ENCODE measurements at places on chromosomes 12 and 14.

DNA sequence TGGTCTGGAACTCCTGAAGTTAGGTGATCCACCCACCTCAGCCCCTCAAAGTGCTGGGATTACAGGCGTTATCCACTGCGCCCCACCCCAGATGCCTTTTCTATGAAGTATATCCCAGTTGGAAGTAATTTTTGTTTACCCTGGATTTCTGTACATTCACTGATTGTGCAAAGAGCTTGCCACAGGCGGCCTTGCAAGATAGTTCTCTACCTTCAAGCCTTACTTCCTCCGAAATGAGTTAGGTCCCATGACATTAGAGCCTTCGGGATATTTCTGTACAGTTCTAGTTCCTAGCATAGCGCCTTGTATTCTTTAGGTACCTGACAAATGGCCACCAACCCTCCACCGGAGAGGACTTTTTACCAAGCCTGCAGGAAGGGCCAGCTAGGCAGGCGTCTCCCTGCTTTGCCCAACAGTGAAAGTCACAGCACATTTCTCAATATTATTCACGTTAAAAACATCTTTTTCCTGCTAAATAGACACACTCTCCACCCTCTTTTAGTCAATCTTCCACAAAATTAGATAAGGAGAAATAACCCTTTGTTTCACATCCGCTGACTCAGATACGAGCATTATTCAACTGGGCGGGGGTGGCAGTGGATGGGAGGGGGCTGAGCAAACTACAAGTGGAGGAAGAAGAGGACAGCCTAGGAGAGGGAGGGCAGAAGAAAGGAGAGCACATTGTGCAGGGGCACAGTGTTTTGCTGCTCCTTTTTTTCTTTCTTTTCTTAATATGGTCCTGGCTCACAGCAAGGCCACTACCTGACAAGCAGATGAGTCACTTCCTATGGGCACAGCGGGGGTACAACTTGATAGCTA, 40.0 kb upstream of the CAPRIN2 start:
- peak; percentile 48 for DNase-seq

GRCh38 chr12:5739917-5740316, 205.1 kb downstream of the ANO2 start:
- no peak for DNase-seq

- no peak for DNase-seq
Observed at GRCh38 chr12:66194122-66194521, 5.1 kb downstream of the IRAK3 start.

GRCh38 chr14:51323492-51323891, 83.4 kb downstream of the TMX1 start:
- DNase-seq = no peak

GRCh38 chr12:126248871-126249403, 1183.7 kb downstream of the AACS start:
- DNase-seq = no peak

- DNase-seq = no peak
Observed at GRCh38 chr14:28902930-28903329, 136.3 kb downstream of the FOXG1 start.

DNA sequence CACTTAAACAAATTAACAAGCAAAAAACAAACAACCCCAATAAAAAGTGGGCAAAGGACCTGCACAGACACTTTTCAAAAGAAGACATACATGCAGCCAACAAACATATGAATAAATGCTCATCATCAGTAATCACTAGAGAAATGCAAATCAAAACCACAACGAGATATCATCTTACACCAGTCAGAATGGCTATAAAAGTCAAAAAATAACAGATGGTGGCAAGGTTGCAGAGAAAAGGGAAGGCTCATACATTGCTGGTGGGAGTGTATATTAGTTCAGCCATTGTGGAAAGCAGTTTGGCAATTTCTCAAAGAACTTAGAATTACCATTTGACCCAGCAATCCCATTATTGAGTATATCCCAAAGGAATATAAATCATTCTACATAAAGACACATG, 34.6 kb upstream of the NT5DC3 start:
- no peak for DNase-seq

DNA sequence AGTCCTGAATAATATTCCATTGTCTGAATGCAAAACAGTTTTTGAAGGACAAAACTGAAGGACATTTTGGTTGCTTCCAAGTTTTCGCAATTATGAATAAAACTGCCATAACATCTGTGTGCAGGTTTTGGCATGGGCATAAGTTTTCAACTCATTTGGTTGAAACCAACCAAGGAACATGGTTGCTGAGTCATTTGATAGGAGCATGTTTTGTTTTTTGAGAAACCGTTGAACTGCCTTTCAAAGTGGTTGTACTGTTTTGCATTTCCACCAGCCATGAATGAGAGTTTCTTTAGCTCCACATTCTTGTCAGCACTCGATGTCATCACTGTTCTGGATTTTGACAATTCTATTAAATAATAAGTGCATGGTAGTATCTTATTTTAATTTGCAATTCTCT, 23.0 kb upstream of the GSG1 start:
- DNase-seq = no peak

DNA sequence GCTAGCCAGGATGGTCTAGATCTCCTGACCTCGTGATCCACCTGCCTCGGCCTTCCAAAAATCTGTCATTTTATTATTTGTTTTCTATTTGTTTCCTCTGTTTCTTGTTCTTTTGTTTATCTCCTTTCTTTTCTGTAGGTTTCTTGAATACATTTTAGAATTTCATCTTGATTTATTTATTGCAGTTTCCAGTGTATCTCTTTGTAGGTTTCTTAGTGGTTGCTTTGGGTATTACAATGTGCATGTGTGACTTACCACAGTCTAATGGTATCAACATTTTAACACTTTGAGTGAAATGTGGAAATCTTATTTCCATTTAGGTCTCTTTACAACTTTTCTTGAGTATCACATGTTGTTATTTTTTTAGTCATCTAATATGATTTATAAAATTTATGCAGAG, 29.9 kb upstream of the MUCL1 start:
- no peak for DNase-seq

GRCh38 chr12:3203713-3204112, 126.5 kb downstream of the TSPAN9 start:
- no peak for DNase-seq

DNA sequence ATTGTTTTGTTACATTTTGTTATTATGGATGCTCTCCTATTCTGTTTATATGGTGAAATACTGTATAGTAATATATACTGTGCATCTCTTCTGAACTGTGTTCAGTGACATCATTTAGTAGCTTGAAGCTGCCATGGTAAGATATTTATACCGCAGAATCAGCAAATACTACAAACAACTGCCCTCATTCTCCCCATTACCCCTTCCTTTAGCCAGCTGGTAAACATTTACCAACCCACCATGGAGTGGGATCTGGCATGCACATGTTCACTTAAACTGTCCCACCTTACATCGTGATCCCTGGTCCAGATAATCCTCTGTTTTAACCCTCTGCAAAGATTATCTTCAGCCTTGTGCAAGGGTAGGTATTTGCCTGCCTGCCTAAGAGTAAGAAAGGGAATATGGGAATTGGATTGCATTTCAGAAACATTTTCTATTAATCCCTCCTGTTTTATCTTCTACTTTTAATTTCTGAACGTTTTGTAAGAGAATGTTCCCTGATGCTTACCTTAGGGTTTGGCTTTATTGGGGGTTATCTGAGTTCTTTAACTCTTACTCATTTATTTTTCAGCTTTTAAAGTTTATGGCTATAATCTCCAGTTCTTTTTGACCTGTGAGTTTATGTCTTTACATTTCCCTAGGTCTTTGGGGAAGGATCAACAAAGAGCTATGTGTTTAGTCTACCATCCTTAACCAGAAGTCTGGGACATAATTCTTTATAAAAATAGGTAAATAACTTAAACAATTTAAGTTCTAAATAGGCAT, 46.5 kb downstream of the FBXO34 start:
- no peak for DNase-seq

- DNase-seq = no peak
Observed at GRCh38 chr12:27180906-27181505, 63.1 kb upstream of the STK38L start.

GRCh38 chr14:67141146-67141900, 47.9 kb upstream of the GARIN2 start:
- DNase-seq = no peak

DNA sequence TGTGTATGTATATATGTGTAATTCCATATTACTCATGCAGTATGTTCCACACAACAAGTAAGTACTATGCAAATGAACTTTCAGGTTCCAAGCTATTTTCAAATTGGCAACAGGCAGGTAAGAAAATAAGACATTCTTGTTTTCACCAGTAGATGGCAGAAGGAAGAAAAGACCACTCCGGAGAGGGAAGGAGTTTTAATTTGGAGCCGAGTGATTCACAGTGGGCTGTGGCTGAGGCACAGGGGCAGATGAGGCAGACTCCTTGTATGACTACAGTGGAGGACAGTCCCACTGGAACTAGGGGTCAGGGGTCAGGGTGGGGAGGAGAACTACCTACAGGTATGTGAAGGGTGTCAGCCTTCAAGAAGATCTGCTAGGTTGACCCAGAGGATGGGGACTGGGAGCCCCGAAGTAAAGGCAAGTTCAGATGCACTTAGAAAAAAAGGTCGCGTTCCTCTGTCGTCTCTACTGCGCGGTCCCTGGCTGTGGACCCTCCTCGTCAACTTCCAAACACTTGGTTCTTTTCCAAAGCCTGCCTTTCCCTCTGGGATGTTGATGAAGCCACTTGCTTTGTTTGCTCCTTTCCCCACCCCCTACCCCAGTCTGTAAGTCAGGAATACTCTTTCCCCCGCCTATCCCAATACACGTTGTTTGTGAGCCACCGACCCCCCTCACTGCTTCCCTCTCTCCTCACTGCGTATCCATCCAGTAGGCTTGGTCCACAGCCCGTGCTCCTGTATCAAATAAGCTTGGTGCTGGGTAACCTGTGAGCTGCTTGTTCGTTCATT, 24.1 kb downstream of the DDX47 start:
- peak; percentile 70 for DNase-seq

DNA sequence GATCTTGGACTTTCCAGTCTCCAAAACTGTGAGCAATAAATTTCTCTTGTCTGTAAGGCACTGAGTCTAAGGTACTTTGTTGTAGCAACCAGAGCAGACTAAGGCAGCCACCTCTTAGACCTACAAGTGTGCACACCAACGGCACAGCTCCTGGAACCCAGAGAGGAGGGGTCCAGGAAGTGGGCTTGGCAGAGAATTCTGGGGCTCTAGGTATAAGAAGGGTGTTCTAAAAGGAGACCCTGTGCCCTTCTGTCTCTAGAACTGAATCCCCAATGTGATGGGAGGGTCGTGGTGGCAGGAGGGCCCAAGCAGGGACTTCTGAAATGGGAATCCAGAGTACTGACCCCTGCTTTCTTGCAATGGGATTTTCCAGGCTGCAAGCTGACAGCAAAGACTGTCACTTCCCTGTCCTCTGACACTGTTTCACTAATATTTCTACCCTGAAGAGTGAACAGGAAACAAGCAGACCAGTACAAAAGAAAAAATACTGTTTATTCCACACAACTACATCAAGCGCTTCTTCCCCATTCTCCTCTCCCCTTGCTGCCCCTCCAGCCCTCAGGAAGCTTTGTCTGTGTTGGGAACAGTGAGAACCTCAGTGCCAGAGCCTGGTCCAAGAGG, 13.6 kb upstream of the TFCP2 start:
- no peak for DNase-seq

DNA sequence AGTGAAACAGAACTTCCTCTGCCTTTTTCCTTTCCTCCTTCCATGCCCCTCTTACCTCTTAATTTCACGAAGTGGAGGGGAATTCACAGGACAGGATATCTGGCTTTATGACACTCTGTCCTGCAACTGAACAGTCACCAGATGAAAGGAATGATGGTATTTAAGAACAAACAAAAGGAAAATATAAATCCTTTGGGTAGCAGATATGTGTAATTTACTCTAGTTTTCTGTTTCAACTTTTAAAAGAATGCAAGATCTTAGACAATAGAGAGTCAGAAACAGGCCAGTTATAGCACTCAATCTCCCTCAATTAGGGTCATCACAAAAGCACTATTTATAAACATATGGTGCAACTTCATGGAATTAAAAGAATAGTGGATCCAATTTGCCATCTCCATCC, 25.0 kb upstream of the HMGA2 start:
- no peak for DNase-seq

- DNase-seq = peak; percentile 14
Observed at GRCh38 chr14:88129306-88130056, 124.5 kb downstream of the GPR65 start.

GRCh38 chr12:94620621-94621020, 29.7 kb downstream of the TMCC3 start:
- DNase-seq = no peak
